Pancreas (tissue), 10 donors: ENCODE measurements at places on chromosomes 7 and 10. TPM values are rescaled to one million over a fixed set of nuclear protein-coding genes. Genes with fewer than 3 reads are reported as not detected.

The OR13A1 gene
- polyA plus RNA-seq, result 0.42 TPM

The HOXA9 gene
- not detected for polyA plus RNA-seq

The RPEL1 gene
- not detected for polyA plus RNA-seq

- DNase-seq, result no peak
These were observed 19.5 kb downstream of the AMZ1 start for GRCh38 chr7:2707481-2707880.

- DNase-seq, result no peak
These were observed 279.4 kb downstream of the FZD1 start for GRCh38 chr7:91543646-91544045.

DNA sequence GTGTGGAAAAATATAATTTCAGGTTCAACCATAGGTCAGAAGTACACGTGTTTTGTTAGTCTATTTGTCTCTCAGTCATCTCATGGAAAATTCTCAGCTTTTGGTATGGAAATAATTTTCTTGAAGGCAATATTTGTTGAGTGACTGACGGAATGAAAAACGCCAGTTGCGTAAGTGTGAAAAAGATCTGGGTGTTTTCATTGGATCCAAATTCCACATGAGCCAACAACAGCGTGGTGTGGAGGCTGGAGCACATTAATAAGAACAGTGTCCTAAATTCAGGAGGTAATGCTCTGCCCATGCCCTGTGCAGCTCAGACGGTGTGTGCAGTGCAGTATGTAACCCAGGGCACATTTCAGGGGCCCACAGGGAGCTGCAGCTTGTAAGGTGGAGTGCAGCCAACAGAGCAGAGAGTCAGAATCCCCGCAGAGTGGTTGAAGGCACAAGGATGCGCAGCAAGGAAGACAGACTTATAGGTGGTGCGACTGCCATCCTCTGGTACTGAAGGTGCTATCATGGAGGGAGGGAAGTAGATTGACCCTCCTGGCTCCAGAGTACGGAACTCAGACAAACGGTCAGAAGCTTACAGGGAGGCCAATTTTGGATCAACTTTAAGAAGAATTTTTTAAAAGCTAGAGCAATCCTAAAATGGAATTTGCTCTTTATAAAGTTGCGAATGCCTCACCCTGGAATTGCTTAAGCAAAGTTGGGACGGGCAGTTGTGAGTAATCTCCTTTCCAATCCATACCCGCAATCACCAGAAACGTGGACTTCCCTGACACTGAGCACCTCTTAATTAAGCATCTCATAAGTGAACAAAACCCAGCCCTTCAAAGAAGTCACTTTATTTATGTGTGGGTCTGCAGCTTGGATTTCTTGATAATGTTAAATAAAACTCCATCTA lies 38.0 kb downstream of the EGFR start:
- no peak for DNase-seq

DNA sequence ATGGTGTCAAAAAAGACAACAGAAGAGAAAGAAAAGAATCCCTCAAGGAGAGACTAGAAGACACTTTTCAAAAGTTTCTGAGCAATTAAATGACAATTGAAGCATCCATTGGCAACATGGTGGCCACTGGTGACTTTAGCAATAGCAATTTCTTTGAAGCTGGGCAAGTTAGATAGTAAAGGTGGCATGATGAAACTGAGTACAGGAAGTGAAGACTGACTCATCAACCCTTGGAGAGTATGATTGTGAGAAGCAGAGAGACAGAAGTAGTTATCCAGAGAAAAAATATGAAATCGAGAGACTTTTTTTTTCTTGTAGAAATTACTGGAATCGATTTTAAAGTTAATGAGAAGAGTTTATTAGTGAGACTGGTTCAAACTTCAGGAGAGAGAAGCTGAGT lies 52.5 kb downstream of the DGKB start:
- no peak for DNase-seq

DNA sequence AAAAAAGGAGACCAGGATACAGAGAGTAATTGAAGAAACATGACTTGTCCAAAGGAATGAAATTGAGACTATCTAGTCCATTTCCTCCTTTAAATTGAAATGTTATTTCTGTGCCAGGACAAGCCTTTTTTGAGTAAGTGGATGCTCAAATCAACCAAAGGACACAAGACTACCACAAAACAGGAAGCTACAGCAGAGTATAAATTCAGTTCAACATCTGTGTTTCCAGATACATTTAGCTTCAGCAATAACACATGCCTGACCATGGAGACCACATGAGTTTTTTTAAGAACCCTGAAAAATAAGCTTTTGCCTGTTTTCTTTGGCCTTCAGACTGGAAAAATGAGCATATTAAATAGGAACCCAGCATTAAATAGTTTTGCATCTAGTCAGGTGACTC lies 707.5 kb downstream of the ZWINT start:
- no peak for DNase-seq

GRCh38 chr10:60817398-60817805 lies 39.1 kb downstream of the CDK1 start:
- DNase-seq, result no peak

DNA sequence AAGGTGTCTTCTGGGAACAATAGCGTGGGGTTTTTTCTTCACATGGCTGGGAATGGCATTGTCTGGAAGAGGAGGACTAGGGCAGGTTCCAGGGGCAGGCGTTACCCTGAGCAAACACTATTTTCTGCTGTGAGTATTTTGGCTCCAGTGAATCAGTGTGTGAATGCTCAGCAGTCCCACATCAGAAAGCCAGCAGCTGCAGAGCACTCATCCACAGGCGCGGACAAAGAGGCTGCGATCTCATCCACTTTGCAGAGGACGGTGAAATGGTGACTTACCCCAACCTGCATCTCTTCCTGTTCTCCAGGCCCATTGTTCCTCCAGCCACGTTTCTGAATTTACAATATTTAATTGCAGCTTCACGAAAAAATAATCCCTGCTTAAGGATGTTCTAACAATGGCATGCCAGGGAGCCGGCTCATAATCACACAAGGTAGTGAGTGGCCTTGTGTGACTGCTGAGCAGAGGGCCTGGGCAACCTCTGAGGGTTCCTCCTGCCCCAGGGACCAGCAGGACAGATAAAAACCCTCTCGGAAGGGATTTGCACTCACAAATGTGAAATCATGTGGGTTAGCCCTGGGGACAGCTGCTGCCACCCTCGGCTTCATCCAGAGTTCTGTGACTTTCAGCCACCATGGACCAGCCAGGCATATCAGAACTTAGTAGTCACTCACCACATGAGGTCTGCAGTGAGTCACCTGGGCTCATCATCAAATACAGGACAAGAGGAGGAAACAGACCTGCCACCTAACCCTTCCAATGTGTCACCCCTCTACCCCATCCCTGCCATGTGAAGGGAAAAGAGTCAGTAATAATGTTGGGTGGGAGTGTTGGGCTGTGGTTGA lies 65.0 kb upstream of the EN2 start:
- no peak for DNase-seq
